ENCODE measurements at places on chromosomes 12 and 14. TPM values are rescaled to one million over a fixed set of nuclear protein-coding genes. Genes with fewer than 3 reads are reported as not detected.

The RFX4 gene
- total RNA-seq = not detected

The B3GNT4 gene
- total RNA-seq = not detected

The SLC17A8 gene
- total RNA-seq = not detected

The BCAT1 gene
- total RNA-seq = 5.1 TPM

The NRL gene
- 0.75 TPM for total RNA-seq

The FLRT2 gene
- total RNA-seq = 3.0 TPM

The TMEM63C gene
- total RNA-seq = 2.9 TPM

The CPNE8 gene
- 10.7 TPM for total RNA-seq

The OAS2 gene
- 3.7 TPM for total RNA-seq

GRCh38 chr12:118136559-118137003 is 657 bp downstream of the PEBP1 start:
- DNase-seq = peak; percentile 72

GRCh38 chr14:104104076-104104901 is 18.8 kb downstream of the ASPG start:
- DNase-seq = peak; percentile 36

DNA sequence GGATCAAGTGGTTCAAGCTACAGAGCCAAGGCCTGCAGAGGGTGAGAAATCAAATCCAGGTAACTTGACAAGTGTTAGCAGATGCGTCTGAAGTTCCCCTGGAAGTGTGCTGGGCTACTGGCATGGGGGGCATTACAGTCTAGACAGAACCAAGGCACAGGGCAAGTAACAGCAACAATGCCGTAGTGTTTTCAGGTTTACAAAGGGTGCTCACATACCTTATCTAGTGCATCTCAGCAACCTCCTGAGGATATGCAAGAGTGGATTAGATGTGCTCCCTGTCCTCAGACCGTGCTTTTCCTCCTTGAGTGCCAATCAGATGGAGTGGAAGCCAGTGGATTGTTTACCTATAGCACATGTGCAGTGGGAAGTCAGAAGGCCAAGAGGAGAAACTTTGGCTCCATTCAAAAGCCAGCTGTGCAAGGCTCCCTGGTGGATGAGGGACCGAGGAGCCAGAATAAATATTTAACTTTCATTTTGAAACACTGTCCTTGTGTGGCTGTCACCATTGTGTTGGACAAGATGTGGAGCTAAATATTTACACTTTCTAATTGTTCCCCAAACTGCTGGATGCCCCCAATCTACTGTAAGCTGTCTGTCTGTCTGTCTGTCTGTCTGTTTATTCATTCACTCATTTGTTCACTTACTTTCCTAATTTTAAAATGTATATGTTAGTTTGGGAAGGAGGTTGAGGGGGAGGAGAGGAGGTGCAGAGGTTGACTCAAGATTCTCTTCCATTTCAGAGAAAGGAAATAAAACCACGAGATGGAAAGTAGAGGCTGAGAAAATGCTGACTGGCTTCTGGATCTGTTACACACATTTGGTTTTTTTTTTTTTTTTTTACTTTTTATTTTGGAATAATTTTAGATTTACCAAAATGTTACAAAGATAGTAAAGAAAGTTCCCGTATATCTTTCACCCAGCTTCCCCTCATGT is 184.0 kb upstream of the PARP11 start:
- no peak for DNase-seq

DNA sequence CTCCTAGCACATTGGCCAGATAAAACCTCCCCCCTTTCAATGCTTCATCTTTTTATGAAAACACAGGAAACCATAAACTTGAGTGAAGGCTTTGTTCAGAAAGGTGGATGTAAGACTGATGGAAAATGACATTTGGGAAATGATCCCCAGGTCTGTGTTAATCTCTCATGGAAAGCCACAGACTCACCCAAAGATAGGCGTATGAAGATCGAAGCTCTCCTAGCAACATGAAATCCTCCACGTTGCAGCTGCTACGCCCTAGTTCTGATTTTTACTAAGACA is 63.4 kb upstream of the PTGR2 start:
- DNase-seq = no peak

DNA sequence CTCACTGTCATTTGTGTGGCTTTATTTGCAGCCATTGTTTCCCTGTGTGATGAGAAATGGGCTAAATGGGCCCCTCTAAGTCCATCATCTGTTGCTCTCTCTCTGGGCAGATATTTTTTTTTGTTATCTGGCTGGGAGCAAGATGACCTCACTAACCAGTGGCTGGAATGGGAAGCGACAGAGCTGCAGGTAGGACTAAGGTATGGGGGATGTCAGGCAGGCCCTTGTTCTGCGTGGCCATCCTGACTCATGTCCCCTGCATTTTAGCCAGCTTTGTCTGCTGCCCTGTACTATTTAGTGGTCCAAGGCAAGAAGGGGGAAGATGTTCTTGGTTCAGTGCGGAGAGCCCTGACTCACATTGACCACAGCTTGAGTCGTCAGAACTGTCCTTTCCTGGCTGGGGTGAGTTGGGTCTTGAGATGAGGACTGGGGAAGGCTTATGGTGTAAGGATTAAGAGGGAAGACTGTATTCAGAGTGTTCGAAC is 1.3 kb downstream of the MARS1 start:
- DNase-seq = no peak

DNA sequence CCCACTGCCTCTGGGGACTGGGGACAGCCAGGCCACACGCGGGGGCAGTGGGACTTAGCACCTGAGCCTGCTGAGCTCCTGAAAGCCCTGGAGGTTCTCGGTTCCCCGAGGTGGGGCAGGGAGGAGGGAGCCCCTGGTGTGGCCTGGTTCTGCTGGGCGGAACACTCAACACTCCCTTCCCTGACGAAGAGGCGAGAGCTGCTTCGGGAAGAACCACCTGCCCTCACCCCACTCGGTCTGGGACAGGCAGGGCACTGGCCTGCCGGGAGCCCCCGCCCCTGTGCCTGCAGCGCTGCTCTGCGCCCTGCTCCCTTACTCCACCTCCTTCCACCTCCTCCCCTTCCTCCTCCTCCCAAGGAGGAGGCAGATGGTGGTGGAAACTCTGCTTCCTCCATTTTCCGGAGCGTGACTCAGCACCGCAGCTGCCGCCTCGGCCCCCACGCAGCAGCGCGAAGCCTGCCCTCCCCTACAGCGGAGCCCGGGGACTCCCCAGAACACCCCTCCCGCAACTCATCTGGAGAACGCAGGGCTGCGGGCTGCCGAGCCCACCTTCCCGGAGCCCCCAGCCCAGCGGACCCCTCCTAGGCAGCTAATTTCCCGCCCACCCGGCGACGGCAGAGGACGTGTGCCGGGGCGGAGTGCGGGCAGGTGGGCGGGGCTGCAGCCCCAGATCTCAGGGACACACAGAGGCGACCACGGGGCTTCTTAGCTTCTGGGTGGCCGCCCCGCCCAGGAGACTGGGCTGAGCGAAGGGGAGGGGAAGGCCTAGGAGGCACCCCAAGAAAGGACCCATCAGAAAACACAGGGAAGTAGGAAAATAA is 11.7 kb upstream of the INF2 start:
- DNase-seq = peak; percentile 89

- DNase-seq = no peak
Measured at GRCh38 chr14:72920008-72920407, 6.3 kb upstream of the DCAF4 start.

- DNase-seq = no peak
Measured at GRCh38 chr12:52313926-52314325, 7.3 kb downstream of the KRT83 start.

GRCh38 chr14:73223049-73223448 is 14.3 kb upstream of the PAPLN start:
- no peak for DNase-seq

GRCh38 chr12:54977857-54978256 is 6.7 kb downstream of the TESPA1 start:
- no peak for DNase-seq

GRCh38 chr14:78758333-78758732 is 588.2 kb downstream of the NRXN3 start:
- DNase-seq = no peak

GRCh38 chr12:58169826-58170225 is 228.5 kb downstream of the ATP23 start:
- no peak for DNase-seq
